Right renal cortex interstitium (tissue), 3 donors: ENCODE measurements at places on chromosomes 3 and 15.

DNA sequence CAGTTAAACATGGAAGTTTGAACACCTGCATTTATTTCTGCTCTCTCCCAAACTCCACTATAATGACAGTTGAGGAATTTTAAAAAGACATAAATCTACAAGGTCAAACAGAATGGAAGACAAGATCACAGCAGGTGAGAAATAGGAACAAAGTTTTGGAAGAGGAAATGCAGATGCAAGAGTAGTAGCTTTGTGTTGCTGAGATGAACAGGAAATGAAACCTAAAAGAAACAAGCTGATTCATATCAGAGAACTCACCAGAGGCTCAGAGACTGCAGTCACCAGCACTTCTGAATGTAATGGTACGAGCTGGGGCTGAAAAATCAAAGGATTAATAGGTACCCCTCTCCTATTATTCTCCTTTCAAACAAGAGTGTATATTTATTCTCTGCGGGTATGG is 459.9 kb downstream of the RAP2B start:
- no peak for DNase-seq

DNA sequence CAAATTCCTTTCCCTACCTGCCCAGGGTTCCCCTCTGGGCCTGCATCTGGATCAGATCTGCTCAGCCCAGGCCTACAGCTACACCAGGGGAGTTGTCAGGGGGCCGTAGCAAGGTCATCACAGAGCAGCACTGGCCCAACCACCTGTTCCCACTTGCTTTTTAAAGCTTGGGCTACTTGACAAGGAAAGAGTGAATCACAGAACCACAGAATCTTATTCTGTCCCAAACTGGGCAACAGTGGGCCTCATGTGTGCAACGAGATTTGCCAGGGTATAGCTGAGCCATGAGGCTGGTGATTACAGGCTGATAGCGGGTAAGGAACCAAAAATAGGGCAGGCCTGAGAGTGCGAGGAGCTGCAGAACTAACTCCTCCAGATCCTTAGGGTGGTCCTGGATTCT is 66.7 kb downstream of the MYLK start:
- no peak for DNase-seq

GRCh38 chr15:90054618-90055097 is 47.6 kb downstream of the IDH2 start:
- DNase-seq = no peak

GRCh38 chr3:50525987-50526386 is 22.6 kb upstream of the CACNA2D2 start:
- DNase-seq = no peak

- DNase-seq = no peak
Observed at GRCh38 chr3:194682189-194682693, 3.4 kb upstream of the FAM43A start.

DNA sequence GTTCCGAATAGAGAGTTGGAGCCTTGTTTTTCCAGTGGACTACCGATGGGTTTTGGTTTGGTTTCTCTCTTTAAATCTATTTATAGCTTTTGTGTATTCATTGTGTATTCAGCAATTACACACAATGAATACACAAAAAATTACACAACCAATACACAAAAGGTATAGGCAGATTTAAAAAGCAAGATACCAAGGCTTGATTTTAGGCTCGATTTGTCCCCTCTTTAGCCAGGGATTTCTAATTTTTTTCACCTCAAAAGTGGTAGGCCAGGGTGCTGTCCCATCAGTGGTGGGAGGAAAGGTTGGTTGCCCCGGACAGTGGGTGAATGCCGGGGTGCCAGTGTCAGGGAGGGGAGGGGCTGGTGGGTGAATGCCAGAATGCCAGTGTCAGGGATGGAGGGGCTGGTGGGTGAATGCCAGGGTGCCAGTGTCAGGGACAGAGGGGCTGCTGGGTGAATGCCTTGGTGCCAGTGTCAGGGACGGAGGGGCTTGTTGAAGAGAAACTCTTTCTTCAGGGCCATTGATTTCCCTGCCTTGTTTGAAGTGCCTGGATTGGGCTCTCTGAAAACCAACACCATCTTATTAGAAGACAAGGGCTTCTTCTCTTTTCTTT is 186.2 kb downstream of the GOLGA6L6 start:
- DNase-seq = no peak

GRCh38 chr15:77020348-77021087 is 25.6 kb downstream of the PSTPIP1 start:
- DNase-seq = no peak

GRCh38 chr3:7000501-7000900 is 139.6 kb downstream of the GRM7 start:
- DNase-seq = no peak

- no peak for DNase-seq
Observed at GRCh38 chr15:95804484-95804883, 526.0 kb upstream of the NR2F2 start.

- DNase-seq = no peak
Observed at GRCh38 chr3:32302601-32303398, 64.3 kb downstream of the CMTM8 start.

DNA sequence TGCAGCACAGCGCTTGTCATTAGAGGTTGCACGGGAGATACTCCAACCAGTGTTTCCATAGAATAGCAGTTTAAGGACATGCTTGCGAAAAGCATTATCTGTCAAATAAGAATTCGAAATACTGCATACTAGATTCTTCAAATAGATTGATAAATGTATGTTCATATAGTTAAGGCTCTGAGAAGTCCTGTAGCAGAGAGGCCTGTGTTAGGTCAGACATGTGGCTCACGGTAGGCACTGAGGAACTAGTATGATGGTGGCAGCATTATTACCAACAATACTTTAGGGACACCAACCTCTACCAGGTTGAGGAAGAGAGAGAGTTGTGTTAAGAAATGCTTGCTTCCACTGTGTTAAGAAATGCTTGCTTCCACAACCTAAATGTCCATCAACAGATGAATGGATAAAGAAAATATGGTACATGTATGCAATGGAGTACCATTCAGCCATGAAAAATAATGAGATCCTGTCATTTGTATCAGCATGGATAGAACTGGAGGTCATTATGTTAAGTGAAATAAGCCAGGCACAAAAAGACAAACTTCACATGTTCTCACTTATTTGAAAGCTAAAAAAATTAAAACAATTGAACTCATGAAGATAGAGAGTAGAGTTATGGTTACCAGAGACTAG is 14.9 kb downstream of the MTMR14 start:
- no peak for DNase-seq

DNA sequence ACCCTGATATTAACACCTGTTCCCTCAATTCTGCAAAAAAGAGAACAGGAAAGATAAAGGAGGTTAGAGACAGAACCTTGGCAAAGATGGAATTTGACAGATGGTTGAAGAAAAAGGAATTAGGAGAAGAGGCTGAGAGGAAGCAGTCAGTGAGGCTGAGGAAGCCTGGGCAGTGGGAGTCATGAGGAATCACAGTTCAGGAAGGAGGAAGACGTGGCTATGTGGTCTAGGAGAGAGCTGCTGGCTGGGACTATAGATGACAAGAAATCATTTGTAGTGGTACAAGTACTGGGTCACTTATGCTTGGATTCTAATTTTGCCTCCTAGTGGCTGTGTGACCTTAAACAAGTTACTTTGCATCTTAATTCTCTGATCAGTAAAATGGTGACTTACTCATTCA is 49.0 kb downstream of the LARS2 start:
- DNase-seq = no peak

DNA sequence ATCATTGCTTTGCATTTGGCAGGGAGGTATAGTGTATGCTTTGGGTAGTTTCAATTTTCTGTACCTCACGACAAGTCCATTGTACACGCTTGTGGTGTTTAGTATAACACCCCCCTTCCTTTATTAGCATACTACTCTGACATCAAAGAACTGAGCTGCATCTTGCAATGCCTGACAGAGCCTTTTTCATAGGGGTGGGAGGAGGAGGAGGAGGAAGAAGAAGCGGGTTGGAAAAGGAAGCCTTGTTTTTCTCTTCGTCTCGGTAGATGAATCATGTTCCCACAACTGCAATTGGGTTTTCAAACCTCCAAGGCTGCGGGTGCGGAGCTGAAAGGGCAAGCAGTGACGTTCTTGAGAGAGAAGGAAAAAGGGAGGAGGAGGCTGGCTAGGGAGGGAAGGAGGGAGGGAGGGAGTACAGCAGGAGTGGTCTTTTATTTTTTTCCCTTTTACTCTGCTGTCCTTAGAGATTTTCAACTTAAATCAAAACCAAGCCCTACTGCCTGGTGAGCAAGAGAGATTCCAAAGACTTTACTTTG is 175.7 kb downstream of the KLHL25 start:
- no peak for DNase-seq

- DNase-seq = no peak
Observed at GRCh38 chr3:150605998-150606641, 3.0 kb downstream of the SELENOT start.

GRCh38 chr15:73924171-73924921 is 1.9 kb upstream of the LOXL1 start:
- no peak for DNase-seq

DNA sequence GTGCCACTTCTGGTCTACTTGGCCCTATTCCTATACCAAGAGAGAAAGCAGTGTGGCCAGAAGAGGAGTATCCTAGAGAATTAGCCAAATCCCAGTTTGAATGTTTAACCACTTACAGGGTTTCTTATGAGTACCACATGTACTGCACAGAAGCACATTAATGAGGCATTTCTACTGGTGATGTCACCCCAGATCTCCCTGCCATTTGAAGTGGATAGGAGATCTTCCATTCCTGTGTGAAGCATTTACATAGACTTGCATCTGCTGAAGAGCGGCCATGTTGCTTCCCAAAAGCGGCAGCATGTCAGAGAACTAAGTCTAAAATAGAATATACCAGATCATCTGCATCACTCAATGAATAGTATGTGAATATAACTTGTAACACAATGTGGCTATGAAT is 108.4 kb upstream of the TUSC7 start:
- no peak for DNase-seq

GRCh38 chr3:113966172-113966571 is 18.4 kb downstream of the ZDHHC23 start:
- no peak for DNase-seq

DNA sequence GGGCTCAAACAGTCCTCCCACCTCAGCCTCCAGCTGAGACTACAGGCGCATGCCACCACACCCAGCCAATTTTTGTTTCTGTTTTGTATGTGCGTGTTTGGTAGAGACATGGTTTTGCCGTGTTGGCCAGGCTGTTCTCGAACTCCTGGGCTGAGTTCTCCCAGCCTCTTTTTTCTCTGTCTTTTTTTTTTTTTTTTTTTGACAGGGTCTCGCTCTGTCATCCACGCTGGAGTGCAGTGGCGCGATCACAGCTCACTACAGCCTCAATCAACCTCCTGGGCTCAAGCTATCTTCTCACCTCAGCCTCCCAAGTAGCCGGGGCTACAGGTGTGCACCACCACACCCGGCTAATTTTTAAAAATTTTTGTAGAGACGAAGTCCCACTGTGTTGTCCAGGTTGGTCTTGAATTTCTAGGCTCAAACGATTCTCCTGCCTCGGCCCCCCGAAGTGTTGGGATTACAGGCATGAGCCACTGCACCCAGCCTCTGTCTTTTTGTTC is 867 bp upstream of the DCAF1 start:
- no peak for DNase-seq

DNA sequence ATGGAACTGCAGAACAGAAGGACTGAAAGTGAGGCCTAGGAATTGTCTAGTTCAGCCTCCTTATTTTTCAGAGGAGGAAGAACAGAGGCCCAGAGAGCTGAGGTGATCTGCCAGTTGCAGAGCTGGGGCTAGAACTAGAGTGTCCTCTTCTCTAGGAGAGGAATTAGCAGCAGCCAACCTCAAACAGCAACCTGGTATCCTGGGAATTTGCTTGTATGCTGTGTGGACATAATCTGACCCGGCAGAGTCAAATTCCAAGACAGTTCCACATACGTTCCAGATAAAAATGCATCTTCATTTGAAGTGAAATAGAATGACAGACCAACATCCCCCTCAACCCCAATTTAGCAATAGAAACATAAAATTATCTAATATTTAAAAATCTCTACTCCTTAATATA is 13.5 kb upstream of the TSC22D2 start:
- no peak for DNase-seq

GRCh38 chr15:64780600-64781156 is 5.3 kb upstream of the RBPMS2 start:
- DNase-seq = no peak

- DNase-seq = no peak
Observed at GRCh38 chr3:44329946-44330345, 8.6 kb upstream of the TCAIM start.

- DNase-seq = no peak
Observed at GRCh38 chr15:100598655-100599054, 3.3 kb downstream of the LINS1 start.

- no peak for DNase-seq
Observed at GRCh38 chr3:106268696-106269095, 399.9 kb upstream of the CBLB start.

GRCh38 chr3:58351920-58352319 is 19.2 kb downstream of the PXK start:
- DNase-seq = no peak

GRCh38 chr3:3351226-3351625 is 171.7 kb upstream of the CRBN start:
- no peak for DNase-seq

DNA sequence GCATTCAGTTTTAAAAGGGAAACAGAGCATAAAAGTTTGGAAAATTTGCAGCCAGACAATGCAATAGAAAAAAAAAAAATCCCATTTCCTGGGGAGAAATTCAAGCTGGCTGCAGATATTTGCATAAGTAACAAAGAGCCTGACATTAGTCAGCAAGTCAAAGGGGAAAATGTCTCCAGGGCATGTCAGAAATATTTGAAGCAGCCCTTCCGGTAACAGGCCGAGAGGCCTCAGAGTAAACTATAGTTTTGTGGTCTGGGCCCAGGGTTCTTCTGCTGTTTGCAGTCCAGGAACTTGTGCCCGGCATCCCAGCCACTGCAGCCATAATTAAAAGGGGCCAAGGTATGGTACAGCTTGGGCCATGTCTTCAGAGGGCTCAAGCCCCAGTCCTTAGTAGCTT is 411.6 kb upstream of the BCHE start:
- DNase-seq = no peak

GRCh38 chr3:183281126-183281797 is 28.2 kb downstream of the B3GNT5 start:
- no peak for DNase-seq

DNA sequence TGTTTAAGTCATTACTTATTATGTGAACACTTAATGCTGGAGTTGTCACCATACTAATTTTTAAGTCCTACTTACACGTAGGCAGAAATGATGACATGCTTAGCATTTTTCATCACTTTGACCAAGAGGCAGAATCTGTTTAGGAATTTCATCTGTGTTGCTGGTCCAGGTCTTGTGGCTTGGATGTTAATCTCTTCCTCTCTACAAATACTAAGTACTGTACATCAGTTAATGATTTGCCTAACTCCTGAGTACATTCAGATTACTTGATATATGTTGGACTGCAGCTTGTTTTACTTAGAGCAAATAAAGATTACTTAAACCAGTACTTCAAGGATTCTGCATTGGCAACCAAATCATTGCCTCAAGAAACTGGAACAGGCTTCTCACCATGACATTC is 8.6 kb downstream of the SNRK start:
- DNase-seq = no peak

GRCh38 chr3:30443756-30444673 is 162.4 kb upstream of the TGFBR2 start:
- no peak for DNase-seq

DNA sequence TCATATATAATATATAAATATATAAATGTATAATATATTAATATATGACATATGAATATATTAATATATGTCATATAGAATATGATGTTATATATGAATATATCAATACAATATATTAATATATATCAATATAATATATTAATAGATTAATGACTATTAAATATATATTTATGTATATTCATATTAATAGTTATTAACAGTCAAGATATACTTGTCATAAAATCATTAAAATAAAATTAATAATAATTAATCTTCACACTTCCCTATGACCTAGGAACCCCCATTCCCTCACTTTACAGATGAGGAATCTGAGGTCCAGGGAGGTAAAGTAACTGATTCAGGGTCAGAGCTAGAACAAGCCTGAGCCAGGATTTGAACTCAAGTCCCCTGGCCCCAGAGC is 70.6 kb upstream of the SLC6A11 start:
- DNase-seq = no peak
